ENCODE measurements at places on chromosomes 13 and 19.

- no peak for DNase-seq
These were observed 127.2 kb downstream of the COL4A1 start for GRCh38 chr13:110179857-110180147.

- DNase-seq, result peak; percentile 48
These were observed 888 bp downstream of the NOTCH3 start for GRCh38 chr19:15199661-15200552.

- DNase-seq, result peak; percentile 63
These were observed 34.9 kb upstream of the TPM4 start for GRCh38 chr19:16041299-16041990.

DNA sequence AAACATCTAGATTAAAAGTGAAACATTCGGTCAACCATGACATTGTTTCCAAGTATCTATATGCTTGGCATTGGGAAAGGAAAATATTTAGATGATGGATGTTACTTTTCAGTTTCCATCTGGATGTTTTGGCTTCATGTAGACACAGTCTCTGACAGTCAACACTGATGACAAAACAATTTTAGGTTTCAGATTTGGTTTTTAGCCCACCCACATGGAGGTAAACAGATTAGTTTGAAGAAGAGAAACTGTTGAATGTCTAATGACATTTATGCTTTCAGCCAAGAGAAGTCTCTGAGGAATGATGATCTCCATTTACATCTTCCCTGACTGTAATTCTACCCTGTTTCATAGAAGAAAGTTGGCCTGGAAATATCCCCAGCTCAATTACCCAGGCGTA, 379.1 kb downstream of the SLITRK6 start:
- no peak for DNase-seq

DNA sequence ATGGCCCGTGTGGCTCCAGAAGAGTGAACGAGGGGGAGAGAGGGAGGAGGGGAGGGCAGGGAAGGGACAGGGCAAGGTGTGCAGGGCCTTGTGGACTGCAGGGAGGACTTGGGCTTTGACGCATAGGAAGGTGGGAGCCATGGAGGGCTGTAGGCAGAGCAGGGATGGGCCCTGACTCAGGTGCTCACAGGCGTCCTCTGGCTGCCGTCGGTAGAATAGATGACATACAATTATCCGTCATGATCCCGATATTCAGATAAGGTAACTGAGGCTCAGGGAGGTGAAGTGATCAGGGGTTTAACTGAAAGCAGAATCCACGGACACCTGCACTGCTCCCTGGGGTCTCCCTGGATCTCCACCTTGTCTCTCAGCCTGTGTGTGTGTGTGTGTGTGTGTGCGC, 3.4 kb downstream of the C3 start:
- no peak for DNase-seq

DNA sequence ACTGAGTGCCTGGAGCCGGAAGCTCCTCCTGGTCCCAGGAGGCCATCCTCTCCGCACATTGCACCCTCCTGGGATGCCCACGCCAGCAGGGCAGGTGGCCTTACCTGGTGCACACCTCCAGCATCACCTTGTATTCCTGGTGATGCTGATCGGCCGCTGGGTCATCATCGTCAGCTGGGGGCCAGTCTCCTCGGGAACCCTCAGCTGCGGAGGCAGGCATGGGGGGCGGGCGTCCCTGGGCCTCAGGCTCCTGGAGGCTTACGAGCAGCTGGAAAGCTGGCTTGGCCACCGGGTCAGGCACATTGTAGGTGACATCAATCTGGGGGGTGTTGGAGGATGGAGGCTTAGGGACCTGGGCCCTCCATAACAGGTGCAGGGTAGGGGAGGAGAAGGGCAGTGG, 13.7 kb downstream of the F2RL3 start:
- DNase-seq, result no peak

- no peak for DNase-seq
These were observed 13.3 kb downstream of the PDX1 start for GRCh38 chr13:27933118-27933517.

DNA sequence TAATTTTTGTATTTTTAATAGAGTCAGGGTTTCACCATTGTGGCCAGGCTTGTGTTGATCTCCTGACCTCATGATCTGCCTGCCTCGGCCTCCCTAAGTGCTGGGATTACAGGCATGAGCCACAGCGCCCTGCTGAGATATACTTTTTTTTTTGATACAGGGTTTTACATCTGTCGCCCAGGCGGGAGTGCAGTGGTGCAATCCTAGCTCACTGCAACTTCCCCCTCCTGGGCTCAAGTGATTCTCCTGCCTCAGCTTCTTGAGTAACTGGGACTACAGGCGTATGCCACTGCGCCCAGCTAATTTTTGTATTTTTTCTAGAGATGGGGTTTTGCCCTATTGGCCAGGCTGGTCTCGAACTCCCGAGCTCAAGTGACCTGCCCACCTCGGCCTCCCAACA, 2.0 kb downstream of the COLGALT1 start:
- no peak for DNase-seq

DNA sequence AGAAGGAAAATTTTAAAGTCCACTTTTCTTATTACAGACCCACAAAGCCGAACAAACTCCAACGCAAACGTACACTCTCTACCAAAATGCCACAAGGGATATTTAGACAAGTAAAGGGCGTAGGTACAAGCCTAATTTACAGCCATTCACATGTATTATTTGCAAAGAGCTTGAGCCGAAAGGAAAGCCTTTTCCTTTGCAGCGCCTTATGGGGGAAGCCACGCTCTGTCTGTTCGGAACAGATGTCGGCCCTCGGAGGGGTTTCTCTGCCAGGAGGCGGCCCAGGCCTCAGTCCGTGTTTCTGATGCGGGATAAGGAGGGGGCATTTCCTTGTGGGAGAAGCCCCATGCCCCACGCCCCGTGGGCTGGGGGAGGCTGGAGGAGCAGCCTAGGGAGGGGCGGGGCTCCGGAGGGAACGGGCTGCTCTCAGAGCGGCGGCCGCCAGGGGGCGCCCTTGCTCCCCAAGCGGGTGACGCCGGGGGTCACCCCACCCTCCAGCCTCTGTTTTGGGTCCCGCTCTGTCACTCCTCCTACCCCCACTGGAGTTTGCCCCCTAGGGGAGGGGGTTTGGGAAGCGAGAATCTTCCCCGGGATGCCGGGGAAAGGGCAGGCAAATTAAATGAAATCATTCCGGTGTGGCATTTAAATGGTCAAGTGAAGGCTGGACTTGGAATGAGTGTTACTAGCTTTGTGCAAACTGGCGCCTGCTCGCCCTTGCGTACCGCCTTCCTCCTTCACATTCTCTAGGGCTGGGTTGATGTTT, 2.9 kb downstream of the HTR2A start:
- peak; percentile 85 for DNase-seq

DNA sequence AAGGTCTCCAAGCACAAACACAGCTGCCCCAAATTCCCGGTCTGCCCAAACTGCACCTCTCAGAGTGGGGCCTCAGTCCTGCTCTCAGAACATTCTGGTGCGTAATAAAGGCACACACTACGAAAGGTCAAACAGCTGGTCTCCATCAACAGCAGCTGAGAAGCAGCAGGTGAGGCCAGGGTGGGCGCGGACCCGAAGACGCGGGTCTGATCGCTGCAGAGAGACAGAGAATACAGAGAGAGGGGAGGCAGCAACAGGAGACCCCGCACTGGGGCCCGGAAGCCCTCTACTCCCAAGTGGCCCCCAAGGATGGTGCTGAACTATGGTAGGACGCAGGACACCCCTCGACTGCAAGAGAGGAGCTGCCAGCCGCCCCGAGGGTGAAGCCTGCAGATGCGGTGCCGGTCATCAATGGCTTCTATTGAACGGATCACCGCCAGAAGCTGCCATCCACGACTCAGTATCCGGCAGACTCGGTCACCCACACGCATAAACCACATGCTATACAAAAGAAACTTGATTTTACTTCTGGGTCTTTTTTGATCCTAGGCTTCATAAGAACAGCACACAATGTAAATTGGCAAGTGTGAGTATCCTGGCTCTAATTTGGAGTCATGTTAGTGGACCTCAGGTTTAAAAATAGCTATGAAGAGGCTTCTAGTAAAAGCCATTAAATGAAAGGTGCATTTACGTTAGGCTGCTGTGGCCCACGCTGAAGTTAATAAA, 33.4 kb downstream of the STK24 start:
- no peak for DNase-seq

GRCh38 chr19:30799865-30800755, 427.9 kb downstream of the ZNF536 start:
- DNase-seq, result peak; percentile 36

DNA sequence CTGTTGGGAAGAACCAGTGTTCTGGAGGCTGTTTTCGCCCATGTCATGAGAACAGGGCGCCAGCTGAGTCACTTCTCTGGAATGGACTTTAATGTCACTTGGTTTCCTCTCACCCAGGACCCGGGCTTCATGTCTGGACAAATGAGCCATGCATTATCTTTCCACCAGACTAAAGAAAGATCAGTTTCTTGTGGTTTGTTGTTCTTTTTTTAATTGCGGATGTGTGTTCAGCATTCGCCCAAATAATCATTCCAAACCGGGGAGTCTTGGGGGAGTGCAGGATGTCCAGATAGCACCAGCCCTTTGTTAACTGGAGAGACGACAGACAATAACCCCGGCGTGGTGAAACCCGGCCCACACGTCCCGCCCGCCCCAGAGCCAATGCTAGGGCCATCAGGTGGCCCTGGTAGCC, 102.5 kb downstream of the COL4A2 start:
- no peak for DNase-seq

DNA sequence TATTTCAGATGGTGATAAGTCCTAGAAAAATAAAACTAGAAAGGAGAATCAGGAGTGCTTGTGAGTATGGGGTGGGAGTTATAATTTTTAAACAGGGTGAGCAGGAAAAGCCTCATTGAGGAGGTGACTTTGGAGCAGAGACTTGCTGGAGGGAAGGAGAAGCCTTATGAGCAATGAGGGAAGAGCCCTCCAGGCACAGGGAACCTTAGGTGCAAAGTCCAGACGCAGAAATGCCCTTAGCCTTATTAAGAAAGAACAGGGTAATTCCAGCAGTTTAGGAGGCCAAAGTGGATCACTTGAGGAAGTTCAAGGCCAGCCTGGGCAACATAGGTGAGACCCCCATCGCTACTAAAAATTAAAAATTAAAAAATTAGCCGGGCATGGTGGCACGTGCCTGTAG, 21.0 kb upstream of the FXYD3 start:
- no peak for DNase-seq

DNA sequence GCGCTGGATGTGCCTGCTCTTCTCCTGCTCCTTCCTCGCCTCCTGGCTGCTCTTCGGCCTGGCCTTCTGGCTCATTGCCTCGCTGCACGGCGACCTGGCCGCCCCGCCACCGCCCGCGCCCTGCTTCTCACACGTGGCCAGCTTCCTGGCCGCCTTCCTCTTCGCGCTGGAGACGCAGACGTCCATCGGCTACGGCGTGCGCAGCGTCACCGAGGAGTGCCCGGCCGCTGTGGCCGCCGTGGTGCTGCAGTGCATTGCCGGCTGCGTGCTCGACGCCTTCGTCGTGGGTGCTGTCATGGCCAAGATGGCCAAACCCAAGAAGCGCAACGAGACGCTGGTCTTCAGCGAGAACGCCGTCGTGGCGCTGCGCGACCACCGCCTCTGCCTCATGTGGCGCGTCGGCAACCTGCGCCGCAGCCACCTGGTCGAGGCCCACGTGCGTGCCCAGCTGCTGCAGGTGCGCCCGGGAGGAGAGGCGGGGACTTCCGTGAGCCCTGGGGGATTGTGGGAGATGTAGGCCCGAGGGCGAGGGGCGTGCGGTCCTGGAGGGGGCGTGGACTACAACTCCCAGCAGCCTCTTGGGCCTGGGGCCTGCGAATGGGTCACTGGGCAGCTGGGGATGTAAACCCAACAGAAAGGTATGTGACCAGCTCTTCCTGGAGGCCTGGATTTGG, 6.7 kb downstream of the KCNJ14 start:
- no peak for DNase-seq

- DNase-seq, result no peak
These were observed 12.4 kb downstream of the CDX2 start for GRCh38 chr13:27956576-27957300.

All from OCI-M1 (cell line).